Activated naive CD4-positive, alpha-beta T cell treated with anti-CD3 and anti-CD28 coated beads, Interleukin-2, amount 10 ng/mL, durations not matched to agents 7 days and 5 days (primary cell): ENCODE measurements at places on chromosomes 7 and 10.
A peak's percentile ranks its signal among the peaks of the same experiment; 100 is the strongest.

- DNase-seq: no peak
- no peaks in the 10 kb centered on the region for H3K36me3 ChIP-seq
- no peak overlapping the region for H3K4me3 ChIP-seq
- no peak overlapping the region for H3K27ac ChIP-seq
- peaks cover 3% of the 10 kb centered on the region for H3K27me3 ChIP-seq
These were observed 221.3 kb downstream of the SKIDA1 start for GRCh38 chr10:21304198-21304597.

- no peaks in the 10 kb centered on the region for H3K27me3 ChIP-seq
- no peaks in the 10 kb centered on the region for H3K4me1 ChIP-seq
- DNase-seq: no peak
- H3K27ac ChIP-seq: no peak overlapping the region
These were observed 624.9 kb downstream of the ARL4A start for GRCh38 chr7:13312307-13312706.

GRCh38 chr7:127409629-127410028, 17.1 kb upstream of the ZNF800 start:
- peaks cover 37% of the 10 kb centered on the region for H3K4me1 ChIP-seq
- H3K36me3 ChIP-seq: peaks cover 8% of the 10 kb centered on the region
- H3K27ac ChIP-seq: no peak overlapping the region
- DNase-seq: no peak

DNA sequence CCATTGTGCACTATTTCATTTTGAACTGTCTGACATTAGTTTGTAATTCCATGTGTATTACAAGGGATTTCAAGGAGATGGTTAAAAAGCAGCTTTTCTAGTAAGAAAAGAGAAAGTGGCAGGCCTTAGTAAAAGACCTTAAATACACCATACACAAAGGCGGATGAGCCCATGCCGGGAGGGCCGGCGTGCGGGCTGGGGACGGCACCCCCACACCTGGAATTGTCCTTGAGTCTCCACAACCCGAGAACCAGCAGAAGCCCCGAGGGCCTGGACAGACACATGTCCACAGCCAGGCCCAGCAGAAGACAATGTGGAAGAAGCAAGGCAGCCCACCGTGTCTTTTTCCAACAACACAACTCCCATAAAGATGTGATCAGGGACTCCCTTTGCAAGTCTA, 123.7 kb upstream of the TCERG1L start:
- no peak overlapping the region for H3K27ac ChIP-seq
- H3K36me3 ChIP-seq: no peaks in the 10 kb centered on the region
- no peaks in the 10 kb centered on the region for H3K4me1 ChIP-seq
- no peak overlapping the region for H3K4me3 ChIP-seq
- H3K27me3 ChIP-seq: no peaks in the 10 kb centered on the region

DNA sequence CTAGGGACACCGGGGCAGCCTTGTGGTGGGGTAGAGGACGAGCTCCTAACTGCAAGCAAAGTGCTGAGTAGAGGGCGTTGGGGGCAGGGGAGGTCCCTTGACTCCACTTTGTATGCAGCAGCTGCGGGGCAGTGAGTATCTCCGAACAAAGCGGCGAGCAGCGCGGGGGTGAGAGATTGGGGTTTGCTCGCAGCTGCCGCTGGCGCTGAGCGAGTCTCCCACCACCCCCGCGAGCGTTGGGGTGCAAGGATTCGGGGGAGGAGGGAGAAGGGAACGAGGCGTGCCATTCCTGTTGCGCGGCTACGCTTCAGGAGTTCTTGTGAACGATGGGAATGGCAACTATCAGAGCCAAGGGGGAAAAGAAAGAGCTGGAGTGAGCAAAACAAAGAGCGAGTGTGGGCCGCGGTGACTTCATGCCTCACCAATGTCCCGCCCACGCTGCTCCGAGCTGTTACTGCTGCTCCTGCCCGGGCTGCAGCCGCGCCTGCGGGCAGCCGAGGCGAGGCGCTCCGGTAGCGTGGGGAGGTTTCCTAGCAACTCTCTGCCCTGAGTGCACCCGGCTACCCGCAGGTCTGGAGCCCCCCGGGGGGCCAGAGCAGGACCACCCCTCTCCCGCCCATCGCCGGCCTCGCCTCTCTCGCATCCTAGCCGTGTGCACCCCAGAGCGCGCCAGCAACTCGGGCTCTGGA, at the start of gene ITGB8:
Gene ITGB8, plus strand, starts transcription at position 662 of the 689 bp plus-strand sequence. CDS start 907 bp downstream, outside the sequence.
- peaks cover 39% of the 10 kb centered on the region for H3K27me3 ChIP-seq
- peak; percentile 39 for DNase-seq
- peak within 1 kb of the TSS; percentile 64 for H3K4me3 ChIP-seq
- H3K4me1 ChIP-seq: peaks cover 20% of the 10 kb centered on the region

DNA sequence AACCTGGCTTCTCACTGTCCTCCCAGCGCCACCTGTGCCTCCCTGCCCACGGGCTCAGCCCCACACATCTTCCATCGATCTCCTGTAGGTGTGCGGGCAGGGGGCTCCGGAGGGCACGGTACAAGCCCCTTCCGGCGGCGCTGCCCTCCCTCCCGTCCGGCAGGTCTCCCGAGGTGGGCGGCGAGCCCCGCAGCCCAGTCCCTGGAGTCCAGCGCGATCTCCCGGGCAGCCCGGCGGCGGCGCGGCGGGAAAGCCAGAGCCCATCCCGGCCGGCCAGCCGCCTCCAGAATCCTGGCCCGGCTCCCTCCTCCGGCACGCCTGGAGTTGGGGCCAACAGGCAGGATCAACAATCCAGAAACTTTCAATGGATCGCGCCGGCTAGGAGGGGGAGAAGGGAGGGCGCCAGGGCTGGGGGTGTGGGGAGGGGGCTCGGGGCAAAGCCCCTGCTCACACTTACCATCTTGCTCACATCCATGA, 100.1 kb downstream of the HIP1 start:
- DNase-seq: no peak
- H3K4me3 ChIP-seq: peak overlapping the region; percentile 52
- H3K36me3 ChIP-seq: no peaks in the 10 kb centered on the region
- H3K27ac ChIP-seq: no peak overlapping the region
- peaks cover 10% of the 10 kb centered on the region for H3K4me1 ChIP-seq
- peaks cover 58% of the 10 kb centered on the region for H3K27me3 ChIP-seq

DNA sequence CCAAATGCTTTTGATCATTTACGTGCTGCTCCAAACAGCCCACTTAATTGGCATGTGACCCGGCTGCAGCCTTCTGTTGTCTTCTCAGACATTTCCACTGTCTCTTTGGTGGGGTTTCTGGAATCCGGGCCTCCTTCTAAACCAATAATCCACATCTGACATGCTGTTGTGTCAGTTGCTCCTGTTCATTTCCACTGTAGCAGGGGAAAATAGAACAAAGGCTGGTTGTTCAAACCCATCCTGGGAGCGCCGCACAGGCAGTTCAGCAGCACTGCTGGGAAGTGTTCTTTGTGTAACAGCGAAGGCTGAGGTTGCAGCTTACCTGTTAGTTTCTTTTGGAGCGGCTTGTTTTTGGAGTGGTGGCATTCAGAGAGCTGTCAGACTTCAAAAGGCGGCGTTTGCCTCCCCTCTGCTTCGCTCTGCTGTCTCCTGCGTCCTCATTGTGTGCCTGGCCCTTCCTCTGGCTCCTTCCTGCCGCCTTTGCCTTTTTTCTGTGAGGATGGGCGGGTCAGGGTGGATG, 149.4 kb downstream of the SNX10 start:
- peaks cover 24% of the 10 kb centered on the region for H3K27me3 ChIP-seq
- H3K27ac ChIP-seq: no peak overlapping the region
- H3K36me3 ChIP-seq: no peaks in the 10 kb centered on the region
- no peaks in the 10 kb centered on the region for H3K4me1 ChIP-seq
- H3K4me3 ChIP-seq: no peak overlapping the region

DNA sequence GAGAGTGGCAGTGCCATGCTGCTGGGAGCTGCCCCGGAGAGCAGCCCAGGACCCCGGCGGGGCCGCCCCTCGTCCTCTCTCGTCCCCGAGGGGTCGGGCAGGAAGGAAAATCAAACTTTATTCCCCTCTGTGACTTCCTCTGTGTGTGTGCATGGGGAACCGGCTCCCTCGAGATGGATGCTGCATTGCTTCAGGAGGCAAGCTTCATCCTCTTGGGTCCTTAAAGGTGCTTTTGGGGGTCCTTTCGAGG, 726 bp downstream of the MCU start:
- peaks cover 33% of the 10 kb centered on the region for H3K4me1 ChIP-seq
- H3K27me3 ChIP-seq: peaks cover 6% of the 10 kb centered on the region
- no peak for DNase-seq
- H3K36me3 ChIP-seq: no peaks in the 10 kb centered on the region
- peak overlapping the region; percentile 39 for H3K27ac ChIP-seq

- no peak overlapping the region for H3K27ac ChIP-seq
- H3K4me3 ChIP-seq: no peak overlapping the region
- H3K27me3 ChIP-seq: peaks cover 42% of the 10 kb centered on the region
- no peak for DNase-seq
These were observed 158.4 kb downstream of the DNAJB6 start for GRCh38 chr7:157495177-157495553.

DNA sequence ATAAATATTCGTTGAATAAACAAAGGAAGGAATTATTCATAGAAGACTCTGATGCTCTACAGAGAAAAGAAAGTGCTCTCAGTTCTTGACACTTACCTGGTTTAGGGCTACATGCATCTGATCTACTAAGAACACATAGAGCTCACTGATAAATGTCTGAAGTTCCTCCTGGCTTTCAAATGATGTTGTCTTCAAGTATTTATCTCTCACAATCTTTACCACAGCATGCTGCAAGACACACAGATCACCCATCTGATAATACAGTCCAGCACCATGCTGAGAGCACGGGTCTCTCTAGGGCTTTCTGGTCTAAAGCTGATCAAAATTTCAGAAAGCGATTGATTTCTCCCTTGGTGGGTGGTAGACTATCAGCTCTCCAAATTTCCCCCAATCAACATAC, 44.5 kb upstream of the MRPS16 start:
- H3K27ac ChIP-seq: no peak overlapping the region
- no peaks in the 10 kb centered on the region for H3K36me3 ChIP-seq
- H3K27me3 ChIP-seq: peaks cover 10% of the 10 kb centered on the region
- H3K4me3 ChIP-seq: no peak overlapping the region

DNA sequence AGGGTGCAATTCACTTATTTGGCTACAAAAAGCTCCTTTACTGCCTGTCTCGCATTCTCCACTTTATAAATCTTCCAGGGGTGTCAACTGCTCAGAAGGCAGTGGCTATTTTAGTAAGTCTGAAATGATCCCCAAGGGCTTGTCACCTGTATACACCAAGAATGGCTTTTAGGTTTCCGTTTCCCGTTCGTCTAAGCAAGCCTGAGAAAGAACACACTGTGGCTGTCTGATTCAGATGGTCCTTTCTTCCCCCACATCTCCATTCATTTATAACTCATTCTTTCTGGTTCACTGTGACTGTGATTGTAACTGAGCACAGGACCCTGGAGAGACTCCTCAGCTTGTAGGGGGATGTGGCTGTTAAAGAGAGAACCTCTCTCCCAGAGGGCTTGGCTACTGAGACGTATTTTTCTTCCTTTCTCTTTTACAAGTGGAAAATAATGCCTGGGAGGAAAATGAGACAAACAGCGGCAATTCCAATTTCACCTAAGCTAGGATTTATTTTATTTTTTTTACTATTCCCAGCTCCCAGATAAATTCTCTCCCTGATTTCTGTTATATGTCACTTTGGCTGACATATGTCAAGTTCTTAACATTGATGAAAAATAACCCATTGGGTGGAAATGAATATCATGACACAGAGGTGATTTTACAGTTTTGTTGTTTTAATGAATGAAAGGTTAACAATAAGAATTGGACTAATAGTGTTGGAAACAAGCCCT, 129.3 kb downstream of the FAM107B start:
- peaks cover 2% of the 10 kb centered on the region for H3K36me3 ChIP-seq
- no peak for DNase-seq
- peaks cover 45% of the 10 kb centered on the region for H3K4me1 ChIP-seq

DNA sequence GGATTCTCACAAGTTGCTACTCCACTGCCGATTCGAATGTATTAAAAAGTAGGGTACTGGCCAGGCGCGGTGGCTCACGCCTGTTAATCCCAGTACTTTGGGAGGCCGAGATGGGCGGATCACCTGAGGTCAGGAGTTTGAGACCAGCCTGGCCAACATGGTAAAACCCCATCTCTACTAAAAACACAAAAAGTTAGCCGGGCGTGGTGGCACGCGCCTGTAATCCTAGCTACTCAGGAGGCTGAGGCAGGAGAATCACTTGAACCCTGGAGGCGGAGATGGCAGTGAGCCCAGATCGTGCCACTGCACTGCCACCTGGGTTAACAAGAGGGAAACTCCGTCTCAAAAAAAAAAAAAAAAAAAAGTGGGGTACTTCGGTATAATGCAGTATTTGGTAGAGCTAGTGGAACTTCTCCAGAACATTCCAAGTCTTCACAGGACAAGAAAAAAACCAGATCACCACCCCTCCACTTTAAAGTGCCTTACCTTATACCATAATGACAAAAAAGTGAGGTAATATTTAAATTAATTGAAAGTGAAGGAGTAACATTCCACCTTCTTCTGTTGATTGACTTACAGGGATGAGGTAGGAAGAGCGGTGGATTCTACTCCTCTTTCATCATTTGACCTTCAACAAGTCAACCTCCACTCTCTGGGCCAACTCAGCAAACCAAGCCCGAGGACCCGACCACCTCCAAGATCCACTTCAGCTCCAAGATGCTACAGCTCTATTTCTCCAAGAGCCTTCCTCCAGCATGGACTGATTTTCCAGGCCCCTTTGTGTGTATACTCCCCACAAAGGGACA, 2.0 kb downstream of the BAZ1B start:
- peak overlapping the region; percentile 98 for H3K4me3 ChIP-seq
- peaks cover 57% of the 10 kb centered on the region for H3K4me1 ChIP-seq
- H3K27ac ChIP-seq: peak overlapping the region; percentile 96
- peak; percentile 47 for DNase-seq
- no peaks in the 10 kb centered on the region for H3K27me3 ChIP-seq

DNA sequence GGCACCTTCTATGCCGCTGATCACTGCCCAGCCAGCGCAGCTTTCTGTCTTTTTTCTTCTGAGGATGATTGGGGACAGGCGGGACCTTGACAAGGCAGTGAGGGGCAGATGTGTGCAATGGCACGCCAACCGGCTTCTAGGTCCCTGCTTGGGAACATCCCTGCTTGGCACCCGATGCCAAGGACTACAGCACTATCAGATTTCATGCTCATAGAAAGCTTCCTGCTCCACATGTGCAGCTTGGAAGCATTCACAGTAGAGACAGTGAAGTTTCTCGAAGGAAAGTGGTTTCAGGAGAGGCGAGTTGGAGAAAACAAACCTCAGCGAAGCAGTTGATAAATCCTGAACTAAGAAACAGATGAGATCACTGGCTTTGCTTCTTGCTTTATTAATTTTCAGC, 267.5 kb upstream of the HABP2 start:
- no peak overlapping the region for H3K4me3 ChIP-seq
- no peaks in the 10 kb centered on the region for H3K36me3 ChIP-seq

GRCh38 chr7:138649506-138649905, 51.7 kb downstream of the SVOPL start:
- no peaks in the 10 kb centered on the region for H3K36me3 ChIP-seq
- no peak overlapping the region for H3K27ac ChIP-seq
- H3K4me1 ChIP-seq: no peaks in the 10 kb centered on the region
- peaks cover 8% of the 10 kb centered on the region for H3K27me3 ChIP-seq
- no peak for DNase-seq

DNA sequence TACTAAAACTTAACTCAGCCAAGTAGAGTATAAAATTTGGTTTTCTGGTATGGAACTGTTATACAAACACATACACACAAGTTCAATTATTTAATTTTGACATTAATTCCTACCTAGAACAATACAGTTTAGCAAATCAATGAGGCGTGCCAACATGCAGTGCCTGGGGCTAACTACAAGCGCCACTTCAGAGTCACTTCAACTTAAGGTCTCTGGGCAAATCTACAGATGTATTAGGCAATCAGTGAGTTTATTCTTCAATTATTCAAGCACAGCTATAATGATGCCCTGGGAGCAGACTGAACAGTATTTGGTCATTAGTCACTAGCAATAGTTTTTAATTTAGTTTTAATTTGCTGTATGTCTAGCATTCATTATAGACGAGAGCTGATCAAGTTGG, 51.6 kb downstream of the HIBADH start:
- no peak for DNase-seq
- H3K27ac ChIP-seq: no peak overlapping the region
- H3K4me3 ChIP-seq: no peak overlapping the region
- no peaks in the 10 kb centered on the region for H3K27me3 ChIP-seq
- H3K36me3 ChIP-seq: no peaks in the 10 kb centered on the region
